ENCODE measurements at places on chromosomes 7 and 10. TPM values are rescaled to one million over a fixed set of nuclear protein-coding genes. Genes with fewer than 3 reads are reported as not detected.
A peak's percentile ranks its signal among the peaks of the same experiment; 100 is the strongest.

DNA sequence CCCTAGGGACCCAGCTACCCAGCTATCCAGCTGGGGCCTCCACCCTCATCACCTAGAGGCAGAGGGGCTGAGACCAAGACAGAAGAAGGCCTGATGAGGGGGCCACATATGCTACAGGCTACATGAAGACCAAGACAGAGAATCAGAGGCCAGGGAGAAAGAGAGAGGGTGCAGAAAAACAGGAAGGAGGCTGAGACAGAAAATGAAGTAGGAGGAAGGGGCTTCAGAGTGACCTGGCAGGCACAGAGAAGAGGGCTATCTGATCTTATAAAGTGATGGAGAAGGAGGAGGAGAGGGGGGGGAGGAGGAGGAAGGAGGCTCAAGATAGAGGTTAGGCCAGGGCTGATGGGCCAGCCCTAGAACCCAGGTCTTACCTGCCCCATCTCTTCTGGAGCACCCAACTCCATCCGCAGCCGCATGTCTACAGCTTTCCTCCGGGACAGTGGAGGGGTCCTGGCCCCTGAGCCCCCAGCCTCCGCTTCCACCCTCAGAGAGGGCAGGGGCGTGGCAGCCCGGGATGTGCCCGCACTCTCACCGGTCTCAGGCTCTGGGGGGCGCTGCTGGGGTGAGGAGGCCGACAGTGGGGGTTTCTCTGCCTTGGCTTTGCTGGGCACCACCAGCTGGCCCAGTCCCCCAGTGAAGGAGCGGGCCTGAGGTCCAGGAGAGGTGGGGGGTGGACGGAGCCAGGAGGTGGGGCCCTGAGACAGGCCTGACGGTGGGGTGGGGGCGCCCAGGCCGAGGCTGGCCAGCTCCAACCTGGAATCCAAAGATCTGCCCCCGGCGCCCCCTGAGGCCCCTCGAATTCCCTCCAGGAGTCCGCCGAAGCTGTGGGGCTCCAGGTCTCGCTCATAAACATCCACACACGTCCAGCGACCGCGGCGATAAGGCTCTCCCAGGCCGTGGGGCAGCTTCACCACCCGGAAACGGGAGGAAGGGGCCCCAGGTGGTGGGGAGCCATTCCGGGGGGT lies 1.8 kb downstream of the TSC22D4 start:
- H3K36me3 ChIP-seq = peaks cover 25% of the 10 kb centered on the region
- peak overlapping the region; percentile 96 for H3K27ac ChIP-seq
- H3K4me1 ChIP-seq = peaks cover 22% of the 10 kb centered on the region
- DNase-seq = peak; percentile 41
- H3K4me3 ChIP-seq = peak overlapping the region; percentile 100

DNA sequence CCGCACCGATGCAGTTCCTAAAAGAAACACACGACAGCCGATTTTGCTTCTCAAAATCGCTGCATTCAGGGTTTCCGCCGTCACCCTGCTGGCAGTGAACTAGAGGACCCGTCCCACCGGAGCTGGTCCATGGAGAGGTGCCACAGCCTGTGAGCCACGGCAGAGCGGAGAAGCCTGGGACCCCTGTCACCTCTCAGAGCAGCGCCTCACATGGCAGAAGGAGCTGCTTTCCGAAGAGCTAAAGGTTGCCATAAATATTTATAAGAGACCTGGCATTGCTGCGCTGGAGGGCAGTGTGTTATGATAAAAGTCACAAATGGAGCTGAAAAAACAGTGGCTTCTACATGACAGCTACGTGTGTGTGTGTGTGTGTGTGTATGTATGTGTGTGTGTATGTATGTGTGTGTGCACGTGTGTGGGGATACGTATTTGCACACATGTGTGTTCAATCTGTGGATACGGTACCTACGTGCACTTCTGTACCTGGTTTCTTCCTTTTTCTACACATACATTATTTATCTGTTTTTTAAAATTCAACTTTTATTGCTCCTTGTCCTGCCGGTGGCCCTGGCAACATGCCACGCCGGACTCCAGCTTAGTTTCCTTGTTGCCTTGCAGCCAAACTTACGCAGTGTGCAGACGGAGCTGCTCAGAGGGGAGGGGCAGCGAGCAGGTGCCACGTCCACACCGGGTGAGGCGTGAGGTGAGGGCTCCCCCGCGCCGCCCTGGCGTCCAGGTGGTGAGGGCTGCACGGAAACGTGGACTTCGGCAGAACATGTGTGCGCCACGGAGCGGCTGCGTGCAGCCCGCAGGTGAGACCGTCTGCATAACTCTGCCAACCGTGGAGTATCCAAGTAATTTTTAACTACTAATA lies 115.2 kb upstream of the PITRM1 start:
- no peaks in the 10 kb centered on the region for H3K27me3 ChIP-seq
- no peaks in the 10 kb centered on the region for H3K36me3 ChIP-seq
- no peak overlapping the region for H3K27ac ChIP-seq
- H3K4me3 ChIP-seq = no peak overlapping the region
- no peak for DNase-seq
- H3K4me1 ChIP-seq = no peaks in the 10 kb centered on the region

DNA sequence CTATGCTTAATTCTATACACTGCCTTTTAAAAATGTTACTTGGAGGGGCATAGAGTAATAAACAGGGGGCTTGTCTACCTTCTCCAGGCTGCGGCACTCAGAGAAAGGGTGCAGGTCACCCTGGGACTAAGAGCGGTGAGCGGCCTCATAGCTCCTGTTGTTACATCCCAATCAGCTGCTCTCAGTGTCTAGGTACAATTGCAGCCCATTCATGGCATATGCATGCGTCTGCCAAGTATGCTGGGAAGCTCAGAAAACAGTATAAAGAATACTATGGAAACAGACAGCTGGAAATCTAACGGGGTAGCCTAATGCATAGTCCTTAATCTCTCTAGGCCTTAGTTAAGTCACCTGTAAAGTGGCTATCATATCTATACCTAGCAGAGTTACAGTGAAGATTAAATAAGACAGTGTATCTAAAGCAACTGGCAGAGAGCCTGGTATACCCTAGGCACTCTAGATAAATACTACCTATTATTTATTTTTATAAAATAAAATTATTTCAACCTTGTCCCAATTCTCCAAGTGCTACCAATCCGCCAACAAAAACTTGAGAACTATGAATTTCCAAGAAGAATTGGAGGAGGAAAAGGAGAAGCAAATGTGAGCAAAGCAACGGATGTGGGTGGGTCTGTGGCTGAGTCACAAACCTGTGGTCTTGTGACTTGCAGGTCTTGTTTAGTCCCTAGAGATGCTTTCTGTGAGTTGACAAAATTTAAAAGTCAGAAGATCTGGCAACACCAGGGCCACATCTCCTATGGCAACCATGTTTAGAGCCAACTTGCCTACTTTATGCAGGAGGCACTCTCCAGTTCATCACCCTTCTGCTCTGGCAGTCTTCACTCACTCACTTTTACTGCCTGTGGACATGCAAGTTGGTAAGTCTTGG lies 183.0 kb downstream of the RAPGEF5 start:
- H3K4me1 ChIP-seq = no peaks in the 10 kb centered on the region
- no peaks in the 10 kb centered on the region for H3K27me3 ChIP-seq
- no peak overlapping the region for H3K27ac ChIP-seq
- DNase-seq = no peak
- peaks cover 23% of the 10 kb centered on the region for H3K36me3 ChIP-seq

DNA sequence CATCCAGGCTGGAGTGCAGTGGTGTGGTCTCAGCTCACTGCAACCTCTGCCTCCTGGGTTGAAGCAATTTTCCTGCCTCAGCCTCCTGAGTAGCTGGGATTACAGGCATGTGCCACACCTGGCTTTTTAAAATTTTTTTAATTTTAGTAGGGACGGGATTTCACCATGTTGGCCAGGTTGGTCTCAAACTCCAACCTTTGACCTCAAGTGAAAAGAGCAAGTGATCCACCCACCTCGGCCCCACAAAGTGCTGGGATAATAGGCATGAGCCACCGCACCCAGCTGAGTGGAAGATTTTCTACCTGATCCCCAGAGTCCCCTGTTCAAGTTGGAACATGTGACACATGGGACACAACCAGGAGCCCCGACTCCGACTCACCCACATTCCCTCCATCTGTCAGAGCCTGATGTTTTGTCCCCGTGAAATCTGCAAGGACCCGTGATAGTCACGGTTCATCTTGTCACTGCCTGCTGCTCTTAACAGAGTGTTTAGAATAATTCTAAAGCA lies 104.5 kb downstream of the SMURF1 start:
- H3K27ac ChIP-seq = no peak overlapping the region
- peaks cover 86% of the 10 kb centered on the region for H3K36me3 ChIP-seq
- DNase-seq = peak; percentile 24
- H3K4me1 ChIP-seq = no peaks in the 10 kb centered on the region
- H3K27me3 ChIP-seq = no peaks in the 10 kb centered on the region

DNA sequence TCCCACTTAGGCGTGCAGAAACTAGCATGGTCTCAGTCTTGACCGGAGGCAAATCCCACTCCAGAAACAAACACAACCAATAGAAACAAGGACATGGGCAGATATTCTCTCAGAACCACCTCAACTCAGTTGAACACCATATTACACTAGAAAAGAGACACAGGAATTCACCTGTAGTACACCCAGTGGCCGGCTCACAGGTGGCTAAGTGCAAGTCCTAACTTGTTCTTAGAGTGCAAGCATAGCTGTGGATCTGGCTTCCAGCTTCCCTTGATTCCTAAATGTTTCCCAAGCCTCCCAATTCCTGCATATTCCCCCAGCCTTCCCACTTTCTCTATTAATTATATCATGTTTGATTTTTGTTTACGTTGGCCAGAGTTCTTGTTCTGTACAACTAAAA lies 164.4 kb downstream of the TPK1 start:
- H3K4me3 ChIP-seq = no peak overlapping the region
- H3K27me3 ChIP-seq = no peaks in the 10 kb centered on the region
- no peaks in the 10 kb centered on the region for H3K36me3 ChIP-seq
- no peak overlapping the region for H3K27ac ChIP-seq
- no peak for DNase-seq

The OGA gene
- 129 TPM for polyA plus RNA-seq

The AZGP1 gene
- polyA plus RNA-seq = 13.9 TPM

The TMEM176B gene
- polyA plus RNA-seq = 291 TPM

Data from large intestine (tissue), 12 donors.